Left forelimb (tissue), 1 donor: ENCODE measurements at places on chromosomes 7 and 10.

DNA sequence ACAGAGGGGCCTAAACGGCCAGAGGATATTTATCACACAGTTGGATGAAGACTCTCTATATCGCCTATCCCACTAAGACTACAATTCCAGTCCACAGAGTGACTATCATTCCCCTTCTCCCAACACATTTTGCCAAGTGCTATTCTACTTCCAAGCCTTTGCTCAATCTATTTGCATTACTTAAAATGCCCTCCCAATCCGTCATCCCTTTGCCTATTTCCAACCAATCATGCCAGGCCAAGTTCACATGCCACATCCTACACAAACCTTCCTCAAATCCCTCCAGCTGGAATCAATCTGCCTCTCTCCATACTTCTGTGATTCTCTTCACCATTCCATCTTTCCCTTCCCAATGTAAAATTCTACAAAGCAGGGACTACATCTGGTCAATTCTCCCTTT, 38.2 kb downstream of the SMURF1 start:
- DNase-seq = no peak

DNA sequence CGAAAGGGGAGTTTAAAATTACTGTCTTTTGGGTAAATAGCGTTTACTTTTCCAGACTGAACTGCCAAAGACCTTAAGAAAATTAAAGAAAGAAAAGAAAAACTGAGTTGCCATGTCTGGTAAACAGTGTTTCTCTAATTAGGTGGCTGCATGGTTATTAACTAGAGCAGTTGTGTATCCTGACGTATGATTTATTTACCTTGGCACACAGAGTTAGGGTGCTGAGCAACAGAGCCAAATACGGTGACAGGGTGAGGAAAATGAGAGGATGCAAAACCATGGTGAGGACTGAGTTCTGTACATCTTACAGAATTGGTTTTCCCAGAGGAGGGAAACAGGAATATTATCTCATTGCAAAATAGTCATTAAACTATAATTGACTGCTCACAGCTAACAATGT, 546.4 kb upstream of the FZD8 start:
- no peak for DNase-seq

GRCh38 chr10:108169846-108170245, 1005.3 kb upstream of the SORCS1 start:
- no peak for DNase-seq

- DNase-seq = no peak
These were observed 106.9 kb upstream of the RHEB start for GRCh38 chr7:151626422-151627115.

GRCh38 chr10:25865267-25865666, 68.8 kb upstream of the MYO3A start:
- DNase-seq = no peak

GRCh38 chr10:121601458-121601857, 3.2 kb upstream of the FGFR2 start:
- DNase-seq = no peak

GRCh38 chr7:67438198-67438882, 441.7 kb downstream of the TYW1 start:
- DNase-seq = no peak

DNA sequence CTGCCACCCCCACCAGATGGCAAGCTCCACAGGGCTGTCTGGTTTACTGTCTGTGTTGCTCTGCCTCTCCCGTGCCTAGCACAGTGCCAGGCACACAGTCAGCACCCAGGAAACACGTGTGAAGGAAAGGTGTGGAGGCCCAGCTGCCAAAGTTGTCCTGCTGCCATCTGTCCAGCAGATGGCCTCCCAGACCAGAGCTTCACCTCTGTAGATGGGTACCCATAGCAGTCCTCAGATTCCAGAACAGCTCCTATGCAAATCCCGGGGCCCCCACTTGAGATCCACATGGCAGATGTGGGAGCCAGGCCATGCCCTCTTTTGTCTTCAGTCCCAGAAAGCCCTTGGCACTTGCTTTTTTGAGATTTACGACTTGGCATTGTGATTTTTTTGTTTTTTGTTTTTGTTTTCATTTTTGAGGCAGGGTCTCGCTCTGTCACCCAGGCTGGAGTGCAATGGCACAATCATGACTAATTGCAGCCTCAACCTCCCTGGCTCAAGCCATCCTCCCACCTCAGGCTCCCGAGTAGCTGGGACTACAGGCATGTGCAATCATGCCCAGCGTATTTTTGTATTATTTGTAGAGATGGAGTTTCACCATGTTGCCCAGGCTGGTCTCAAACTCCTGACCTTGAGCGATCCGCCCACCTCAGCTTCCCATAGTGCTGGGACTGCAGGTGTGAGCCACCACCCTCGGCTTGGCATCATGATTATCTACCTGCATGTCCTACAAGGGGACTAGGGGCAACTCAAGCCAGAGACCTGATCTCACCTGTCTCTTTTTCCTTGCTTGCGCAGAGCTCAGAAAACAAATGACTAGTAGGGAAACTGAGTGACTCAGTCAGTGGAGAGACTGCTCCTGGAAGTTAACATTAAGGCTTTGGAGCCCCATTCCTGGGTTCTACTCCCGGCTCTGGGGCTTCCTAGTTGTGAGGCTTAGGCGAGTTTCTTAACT, 16.9 kb upstream of the PALD1 start:
- DNase-seq = no peak

- no peak for DNase-seq
These were observed 107.3 kb downstream of the HGF start for GRCh38 chr7:81662531-81662930.

GRCh38 chr10:59678884-59679301, 30.8 kb downstream of the SLC16A9 start:
- DNase-seq = no peak

DNA sequence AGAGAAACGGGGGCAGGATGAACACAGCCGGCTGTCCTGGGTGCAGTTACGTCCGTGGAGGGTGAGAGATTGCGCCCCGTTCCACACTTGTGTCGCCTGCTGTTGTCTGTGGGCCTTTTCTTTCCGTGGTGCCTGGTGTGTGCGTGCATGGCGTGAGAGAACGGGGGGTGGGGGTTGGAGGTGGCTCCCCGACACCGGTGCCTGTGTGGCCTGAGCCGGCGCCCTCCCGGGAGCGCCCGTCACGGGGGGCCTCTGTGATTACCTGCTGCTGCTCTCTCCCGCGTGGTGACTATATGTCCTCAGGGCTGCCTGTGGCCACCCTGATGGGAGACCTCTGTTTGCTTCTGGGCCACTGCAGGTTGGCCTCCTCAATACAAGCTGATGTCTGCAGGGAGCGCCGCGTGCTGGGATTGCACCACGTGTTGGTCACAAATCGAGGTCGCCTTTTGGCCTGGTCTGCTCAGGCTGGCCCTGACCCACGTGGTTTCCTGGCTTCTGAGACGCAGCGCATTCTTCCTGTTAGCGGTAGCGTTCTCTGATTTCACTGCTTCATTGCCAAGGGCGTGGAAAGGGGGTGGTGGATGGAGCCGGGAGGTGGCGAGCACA, 10.9 kb upstream of the AP5Z1 start:
- DNase-seq = no peak

GRCh38 chr10:118792526-118792925, 37.8 kb upstream of the CACUL1 start:
- no peak for DNase-seq

- no peak for DNase-seq
These were observed 25.4 kb upstream of the GPAM start for GRCh38 chr10:112208997-112209396.

DNA sequence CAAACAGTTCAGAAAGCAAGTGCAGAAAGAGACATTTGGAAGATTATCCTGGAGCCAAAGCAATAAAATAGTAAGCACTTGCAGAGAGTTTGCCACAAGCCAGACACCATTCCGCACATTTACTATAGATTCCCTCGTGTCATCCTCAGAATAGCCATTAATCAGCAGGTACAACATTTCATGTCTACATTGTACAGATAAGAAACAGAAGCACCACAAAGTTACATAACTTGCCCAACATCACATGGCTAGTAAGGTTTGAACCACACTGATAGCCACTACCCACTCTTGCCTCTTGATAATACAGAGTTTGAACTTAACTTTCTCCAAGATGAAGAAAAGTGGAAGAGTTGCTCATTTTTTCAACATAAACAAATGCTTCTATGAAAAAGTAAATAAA, 40.6 kb upstream of the GHITM start:
- no peak for DNase-seq

GRCh38 chr7:16710651-16711050, 42.9 kb upstream of the TSPAN13 start:
- DNase-seq = no peak

DNA sequence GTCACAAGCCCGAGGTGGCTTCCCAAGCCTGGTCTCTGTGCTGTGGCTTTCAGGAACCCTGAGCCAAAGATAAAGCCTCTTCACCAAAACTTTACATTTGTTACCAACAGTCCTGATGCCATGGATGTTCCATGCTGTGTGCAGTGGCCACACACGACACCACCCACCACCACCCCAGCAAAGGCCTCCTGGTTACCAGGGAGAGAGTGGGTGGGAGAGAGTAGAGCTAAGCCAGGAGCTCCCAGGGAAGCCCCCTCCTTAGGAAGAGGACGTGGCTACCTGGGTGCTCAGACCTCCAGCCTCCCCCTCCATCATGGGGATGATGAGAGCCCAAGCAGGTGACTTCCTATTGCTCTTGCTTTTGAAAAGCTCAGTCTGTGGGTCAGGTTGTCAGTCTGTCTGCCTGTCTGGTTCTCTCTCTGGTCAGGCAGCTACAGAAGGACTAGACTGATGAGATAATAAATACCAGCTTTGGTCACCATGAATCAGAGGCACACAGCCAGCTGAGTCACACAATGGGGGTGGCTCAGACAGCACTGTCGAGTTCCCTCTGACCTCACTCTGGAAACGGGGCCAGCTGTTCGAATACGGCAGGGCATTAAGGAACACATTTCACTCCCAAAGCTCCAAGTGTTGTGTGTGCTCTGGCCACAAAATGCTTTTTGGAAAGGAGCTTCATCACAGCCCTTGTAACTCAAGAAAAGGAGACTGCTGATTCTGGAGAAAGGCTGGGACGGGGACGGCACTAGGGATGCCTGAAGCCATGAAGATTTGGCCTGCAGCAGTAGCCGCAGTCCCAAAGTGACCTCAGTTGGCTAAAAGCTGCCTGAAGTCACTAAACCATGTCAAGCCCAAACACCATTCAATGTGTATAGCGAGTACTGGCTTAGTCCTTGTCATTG, 166.0 kb downstream of the FANK1 start:
- peak; percentile 83 for DNase-seq

- DNase-seq = no peak
These were observed 999.7 kb downstream of the NRG3 start for GRCh38 chr10:82874671-82875070.

DNA sequence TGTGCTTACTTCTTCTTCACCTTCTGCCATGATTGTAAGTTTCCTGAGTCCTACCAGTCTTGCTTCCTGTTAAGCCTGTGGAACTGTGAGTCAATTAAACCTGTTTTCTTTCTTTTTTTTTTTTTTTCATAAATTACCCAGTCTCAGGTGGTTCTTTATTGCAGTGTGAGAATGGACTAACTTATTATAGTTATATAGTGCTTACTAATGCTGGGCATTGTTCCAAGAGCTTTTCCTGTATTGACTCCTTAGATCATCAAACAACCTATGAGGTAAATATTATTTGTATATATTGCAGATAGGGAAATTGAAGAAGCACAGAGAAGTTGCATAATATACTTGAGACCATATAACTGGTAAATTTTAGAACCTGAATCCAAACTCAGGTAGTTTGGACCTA, 98.1 kb downstream of the MBL2 start:
- no peak for DNase-seq

GRCh38 chr7:151077705-151078232, 2.8 kb downstream of the FASTK start:
- no peak for DNase-seq

- DNase-seq = no peak
These were observed 1089.5 kb upstream of the LRRN3 start for GRCh38 chr7:110001254-110001938.

DNA sequence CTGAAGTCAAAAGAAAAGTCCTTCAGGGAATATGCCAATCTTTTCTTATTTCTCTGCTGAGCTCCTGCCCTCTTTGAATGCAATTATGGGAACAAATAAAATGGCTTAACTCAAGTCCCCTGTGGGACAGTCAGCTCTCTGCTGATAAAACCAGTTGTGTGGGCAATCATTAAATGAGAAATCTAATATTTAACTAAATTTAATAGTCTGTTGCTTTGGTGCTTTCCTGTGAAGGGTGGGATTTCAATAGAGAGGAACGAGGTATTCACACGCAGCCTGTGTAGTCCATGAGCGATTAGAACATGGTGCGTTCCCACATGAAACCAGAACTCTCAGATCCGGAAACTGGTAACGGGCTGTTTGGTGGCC, 138.4 kb downstream of the PAXIP1 start:
- DNase-seq = no peak

GRCh38 chr7:138388673-138389491, 71.2 kb upstream of the TRIM24 start:
- no peak for DNase-seq
